Foreskin fibroblast (primary cell): ENCODE measurements at places on chromosomes 3 and 15.

DNA sequence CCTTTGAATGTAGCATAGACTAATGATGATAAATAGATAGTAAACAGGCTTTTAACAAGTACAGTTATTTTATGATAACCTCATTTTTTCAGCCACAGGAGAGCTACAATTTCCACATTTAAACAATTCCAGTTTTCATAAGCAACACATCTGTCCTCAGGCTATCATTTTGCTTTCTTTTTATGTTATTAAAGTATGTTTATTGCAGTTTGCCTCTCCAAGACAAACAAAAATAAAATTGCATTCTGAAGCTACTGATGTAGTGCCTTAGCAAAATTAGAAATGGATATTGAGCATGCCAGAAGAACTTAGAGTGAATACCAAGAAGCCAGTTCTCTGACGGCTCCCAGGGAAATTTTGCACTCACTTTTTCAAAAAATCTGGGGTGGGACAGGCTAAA lies 140.6 kb upstream of the ABHD17C start:
- DNase-seq, result no peak

DNA sequence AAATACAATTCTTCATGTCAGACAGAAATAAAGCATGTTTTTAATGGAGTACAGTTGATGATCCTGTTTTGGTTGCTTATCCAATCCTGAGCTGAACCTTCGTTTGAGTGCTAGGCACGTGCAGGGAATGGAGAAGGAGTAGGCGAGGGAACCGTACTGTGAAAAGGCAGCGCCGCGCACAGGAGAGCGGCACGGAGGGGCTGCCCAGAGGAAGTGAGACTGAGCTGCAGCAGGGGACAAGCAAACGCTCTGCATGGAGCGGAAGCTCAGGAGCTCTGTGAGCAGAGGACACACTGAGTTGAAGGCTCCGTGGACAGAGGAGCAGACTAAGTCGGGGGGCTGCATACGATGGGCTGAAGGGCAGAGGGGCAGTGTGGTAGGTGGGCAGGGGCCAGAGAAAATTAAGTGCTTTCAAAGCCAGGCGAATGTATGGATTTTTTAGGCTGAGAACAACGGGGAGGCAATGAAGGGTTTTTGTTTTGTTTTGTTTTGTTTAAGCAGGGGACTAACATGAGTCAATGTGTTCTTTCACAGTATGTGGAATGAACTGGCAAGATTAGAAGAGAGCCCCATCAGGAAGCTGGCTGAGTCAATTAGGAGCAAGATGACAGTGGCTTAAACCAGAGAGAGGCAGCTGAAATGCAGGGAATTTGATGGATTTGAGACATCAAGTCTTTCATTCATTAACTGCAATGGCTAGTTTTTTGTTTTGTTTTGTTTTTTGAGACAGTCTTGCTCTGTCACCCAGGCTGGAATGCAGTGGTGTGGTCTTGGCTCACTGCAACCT lies 23.8 kb upstream of the TM2D3 start:
- peak; percentile 83 for DNase-seq

- DNase-seq, result no peak
Observed at GRCh38 chr3:194346621-194347020, 4.5 kb downstream of the CPN2 start.

DNA sequence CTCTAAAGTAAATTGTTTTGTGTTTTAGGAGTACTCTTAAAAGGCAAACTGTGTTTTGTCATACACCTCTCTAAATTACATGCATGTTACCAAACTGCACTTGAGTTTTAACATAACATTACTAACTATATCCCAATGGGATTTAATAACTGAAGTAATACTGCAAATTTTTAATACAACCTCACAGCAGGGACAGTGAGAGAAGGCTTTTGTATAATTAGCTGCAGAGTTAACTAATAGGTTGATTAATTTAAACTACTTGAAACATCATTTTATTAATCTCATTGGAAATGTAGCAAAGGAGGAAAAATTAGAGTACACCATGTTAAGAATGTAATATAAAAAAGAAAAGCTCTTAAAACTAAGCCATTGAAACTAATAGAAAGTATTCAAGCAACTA lies 417.3 kb downstream of the CADM2 start:
- no peak for DNase-seq

GRCh38 chr3:32816439-32817256 lies 1.1 kb upstream of the TRIM71 start:
- peak; percentile 18 for DNase-seq

DNA sequence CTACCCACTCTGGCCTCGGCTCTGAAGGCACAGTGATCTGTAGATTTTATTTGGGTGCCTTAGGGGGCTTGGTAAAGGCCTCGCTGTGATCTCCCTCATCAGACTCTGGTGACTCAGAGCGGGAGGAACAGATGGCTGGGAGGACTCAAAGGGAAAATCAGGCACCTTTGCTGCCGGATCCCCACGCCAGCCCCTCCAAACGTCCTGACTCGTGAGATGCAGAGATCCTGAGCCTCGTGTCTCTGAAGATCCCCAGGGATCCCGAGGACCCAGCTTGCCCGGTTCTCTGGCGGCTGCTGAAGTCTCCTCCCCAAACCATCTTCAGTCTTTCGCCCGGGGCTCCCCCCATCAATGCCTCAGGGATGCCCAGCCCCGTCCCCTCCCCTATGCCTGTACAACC lies 32.8 kb downstream of the MUC20 start:
- no peak for DNase-seq

- no peak for DNase-seq
Observed at GRCh38 chr15:95302206-95302605, 1028.3 kb upstream of the NR2F2 start.

GRCh38 chr3:172751175-172751704 lies 714 bp downstream of the ECT2 start:
- no peak for DNase-seq

- peak; percentile 50 for DNase-seq
Observed at GRCh38 chr3:183537295-183537730, 18.2 kb downstream of the KLHL6 start.

DNA sequence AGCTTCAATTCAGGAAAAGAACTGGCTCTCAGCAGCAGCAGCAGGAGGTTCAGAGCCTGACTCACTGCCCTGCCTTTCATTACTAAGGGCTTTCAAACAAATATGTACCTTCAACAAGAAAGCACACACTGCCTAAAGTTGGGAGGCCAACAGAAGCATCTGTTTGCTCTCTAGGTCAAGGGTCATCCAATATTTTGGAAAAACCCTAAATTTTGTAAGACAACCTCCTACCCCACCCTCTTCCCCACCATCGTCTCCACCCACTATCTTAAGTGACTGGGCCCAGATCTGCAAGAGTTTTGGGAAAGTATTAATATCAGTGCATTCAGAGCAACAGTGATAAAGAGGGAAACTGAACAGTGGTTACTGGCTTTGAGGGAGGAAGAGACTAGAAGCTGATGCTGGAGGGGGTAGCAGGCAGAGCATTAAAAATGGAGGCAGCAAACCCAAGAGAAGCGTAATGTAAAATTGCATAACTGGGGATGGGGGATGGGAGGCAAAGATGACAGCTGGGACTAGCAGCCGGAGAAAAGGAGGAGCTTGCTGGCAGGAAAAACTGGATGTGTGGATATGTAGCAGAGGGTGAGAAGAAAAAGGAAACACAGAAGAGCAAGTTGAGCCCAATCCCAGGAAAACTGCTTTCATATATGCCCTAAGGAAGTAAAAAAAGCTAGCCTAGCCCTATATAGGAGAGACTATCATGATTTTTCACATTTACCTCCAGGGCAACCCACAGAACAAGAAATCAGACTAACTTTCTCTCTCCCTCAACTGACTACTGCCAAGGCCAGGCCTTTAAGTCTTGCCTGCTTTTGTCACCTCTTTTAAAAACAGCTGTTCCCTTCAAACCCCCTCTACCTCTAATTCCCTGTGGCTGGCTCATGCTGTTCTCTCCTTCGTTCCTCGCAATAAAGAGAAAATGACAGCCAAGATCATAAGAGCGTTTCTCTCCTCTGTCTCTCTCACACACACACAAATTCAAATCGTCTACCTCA lies 31.4 kb downstream of the NPTN start:
- DNase-seq, result peak; percentile 77

DNA sequence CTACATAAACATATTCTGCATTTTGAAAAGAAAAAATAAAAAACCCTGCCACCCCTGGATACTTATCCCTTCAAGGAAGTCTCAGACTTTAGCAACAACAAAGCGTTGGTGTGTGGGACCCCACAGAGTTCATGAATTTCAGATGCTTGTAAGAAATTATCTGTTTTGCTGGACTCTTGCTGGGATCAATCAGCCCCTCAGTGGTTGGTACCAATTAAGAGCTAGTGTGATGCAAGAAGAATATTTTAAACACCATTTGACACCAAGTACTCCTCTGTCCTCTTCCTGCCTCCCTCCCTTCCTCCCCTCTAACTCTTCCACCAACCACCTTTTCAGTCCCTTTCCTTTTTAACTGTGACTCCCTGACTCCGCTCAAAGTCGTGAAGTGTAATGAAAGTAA lies 51.5 kb downstream of the SST start:
- DNase-seq, result no peak

DNA sequence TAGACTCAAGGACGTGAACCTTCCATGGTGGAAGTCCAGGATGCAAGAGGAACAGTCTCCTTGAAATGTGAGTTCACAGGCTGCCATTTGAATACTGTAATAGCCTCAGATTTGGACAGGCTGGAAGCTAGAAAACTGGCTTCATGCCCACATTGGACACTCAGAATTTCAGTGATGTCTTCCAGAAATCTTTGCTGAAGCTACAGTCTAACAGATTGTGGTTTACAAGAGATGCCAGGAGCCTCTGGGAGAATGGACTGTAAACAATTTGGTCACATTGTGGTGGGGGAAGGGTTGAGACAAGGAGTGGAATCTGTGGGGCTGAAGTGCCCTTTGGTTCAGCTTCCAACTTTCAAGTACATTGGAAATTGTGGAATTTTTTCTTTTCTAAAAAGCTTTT lies 252.0 kb upstream of the PROK2 start:
- DNase-seq, result peak; percentile 15

DNA sequence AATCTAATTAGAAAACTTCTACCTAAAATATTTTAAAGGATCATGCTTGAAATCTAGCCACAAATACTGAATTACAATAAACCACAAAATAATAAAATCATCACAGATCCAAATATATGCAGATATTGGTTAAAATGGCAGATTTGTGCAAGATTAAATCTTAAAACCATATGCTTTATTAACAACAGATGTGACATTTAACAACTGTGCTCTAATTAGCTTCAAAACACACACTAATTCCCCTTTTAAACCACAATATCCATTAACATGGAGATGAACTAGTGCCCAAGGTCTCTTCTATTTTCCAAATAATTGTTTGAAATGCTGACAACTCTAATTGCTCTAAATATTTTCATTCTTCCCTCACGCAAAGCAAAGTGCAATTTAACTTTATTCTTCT lies 1530.3 kb downstream of the SI start:
- no peak for DNase-seq

DNA sequence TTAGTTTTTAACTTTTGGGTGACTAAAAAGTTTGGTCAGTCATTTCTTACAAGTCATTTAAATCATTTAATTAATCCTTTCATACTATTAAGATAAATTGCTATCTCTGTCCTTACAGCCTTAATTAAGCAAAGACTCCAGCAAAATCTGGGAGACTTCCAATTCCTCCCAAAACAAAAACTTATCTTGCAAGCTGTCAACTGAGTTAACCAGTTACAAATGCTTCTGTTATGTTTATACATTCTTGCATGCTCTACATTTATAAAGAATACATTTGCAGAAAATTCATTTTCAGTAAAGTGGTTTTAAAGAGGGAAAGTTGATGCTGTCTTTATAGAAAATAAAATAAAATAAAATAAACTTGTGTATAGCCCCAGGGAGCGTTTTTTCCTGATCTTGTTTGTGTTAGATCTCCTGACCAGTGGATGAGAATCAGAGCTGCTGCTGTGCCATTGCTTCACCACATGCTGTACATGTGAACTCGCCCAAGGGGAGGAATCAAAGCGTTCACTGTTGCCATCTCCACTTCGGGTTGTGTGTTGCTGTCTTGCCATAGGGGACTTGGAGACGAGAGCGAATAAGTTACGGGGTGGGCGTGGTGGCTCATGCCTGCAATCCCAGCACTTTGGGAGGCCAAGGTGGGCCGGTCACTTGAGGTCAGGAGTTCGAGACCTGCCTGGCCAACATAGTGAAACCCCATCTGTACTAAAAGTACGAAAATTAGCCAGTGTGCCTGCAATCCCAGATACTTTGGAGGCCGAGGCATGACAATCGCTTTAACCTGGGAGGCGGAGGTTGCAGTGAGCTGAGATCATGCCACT lies 5.5 kb downstream of the CCR4 start:
- DNase-seq, result peak; percentile 44

GRCh38 chr3:37785736-37786135 lies 75.9 kb upstream of the CTDSPL start:
- DNase-seq, result no peak

DNA sequence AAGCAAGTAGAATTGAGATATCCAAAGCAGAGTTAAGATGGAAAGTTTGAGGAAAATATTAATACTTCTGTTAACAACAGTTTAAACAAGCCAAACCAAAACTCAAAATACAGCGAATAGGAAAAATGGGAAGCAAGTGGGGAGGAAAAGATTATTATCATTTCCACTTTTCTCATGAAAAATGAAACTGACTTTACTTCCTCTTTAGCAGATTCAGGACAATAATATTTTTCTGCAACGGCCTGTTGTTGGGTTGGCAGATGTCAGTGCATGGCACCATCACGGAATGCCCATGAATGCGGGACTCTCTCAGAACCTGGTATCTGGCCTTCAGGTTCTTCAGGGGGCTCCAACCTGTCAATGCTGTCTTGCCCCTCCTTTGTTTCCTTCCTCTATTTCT lies 11.1 kb downstream of the ANKUB1 start:
- DNase-seq, result no peak

DNA sequence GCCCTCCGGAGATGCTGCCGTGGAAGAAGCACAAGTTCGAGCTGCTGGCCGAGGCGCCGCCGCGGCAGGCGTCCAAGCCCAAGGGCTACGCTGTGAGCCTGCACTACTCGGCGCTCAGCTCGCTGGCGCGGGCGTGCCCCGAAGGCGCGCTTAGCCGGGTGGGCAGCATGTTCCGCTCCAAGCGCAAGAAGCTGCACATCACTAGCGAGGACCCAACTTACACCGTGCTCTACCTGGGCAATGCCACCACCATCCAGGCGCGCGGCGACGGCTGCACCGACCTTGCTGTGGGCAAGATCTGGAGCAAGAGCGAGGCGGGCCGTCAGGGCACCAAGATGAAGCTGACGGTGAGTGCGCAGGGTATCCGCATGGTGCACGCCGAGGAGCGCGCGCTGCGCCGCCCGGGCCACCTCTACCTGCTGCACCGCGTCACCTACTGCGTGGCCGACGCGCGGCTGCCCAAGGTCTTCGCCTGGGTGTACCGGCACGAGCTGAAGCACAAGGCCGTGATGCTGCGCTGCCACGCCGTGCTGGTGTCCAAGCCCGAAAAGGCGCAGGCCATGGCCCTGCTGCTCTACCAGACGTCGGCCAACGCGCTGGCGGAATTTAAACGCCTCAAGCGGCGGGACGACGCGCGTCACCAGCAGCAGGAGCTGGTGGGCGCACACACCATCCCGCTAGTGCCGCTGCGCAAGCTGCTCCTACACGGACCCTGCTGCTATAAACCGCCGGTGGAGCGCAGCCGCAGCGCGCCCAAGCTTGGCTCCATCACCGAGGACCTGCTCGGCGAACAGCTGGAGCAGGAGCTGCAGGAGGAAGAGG lies 1.3 kb downstream of the FAM43A start:
- peak; percentile 78 for DNase-seq
